ENCODE measurements at places on chromosomes 11 and 22. TPM values are rescaled to one million over a fixed set of nuclear protein-coding genes. Genes with fewer than 3 reads are reported as not detected.

Gene NUMA1
- 55.1 TPM for total RNA-seq

- peaks cover 27% of the 10 kb centered on the region for H3K4me1 ChIP-seq
- no peak overlapping the region for H3K27ac ChIP-seq
- no peaks in the 10 kb centered on the region for H3K36me3 ChIP-seq
- no peak for DNase-seq
Observed at GRCh38 chr11:86171627-86172026, 72.9 kb upstream of the EED start.

Gene FJX1
- total RNA-seq, result 3.0 TPM

- no peaks in the 10 kb centered on the region for H3K27me3 ChIP-seq
- H3K4me3 ChIP-seq, result no peak overlapping the region
- H3K36me3 ChIP-seq, result peaks cover 50% of the 10 kb centered on the region
- no peak for DNase-seq
- no peak overlapping the region for H3K27ac ChIP-seq
Observed at GRCh38 chr22:39431216-39431801, 25.5 kb upstream of the MGAT3 start.

- H3K4me1 ChIP-seq, result peaks cover 5% of the 10 kb centered on the region
- H3K36me3 ChIP-seq, result peaks cover 15% of the 10 kb centered on the region
- no peak overlapping the region for H3K4me3 ChIP-seq
Observed at GRCh38 chr11:46378296-46378695, 3.2 kb upstream of the MDK start.

- no peak overlapping the region for H3K4me3 ChIP-seq
- no peak overlapping the region for H3K27ac ChIP-seq
- H3K36me3 ChIP-seq, result no peaks in the 10 kb centered on the region
- no peaks in the 10 kb centered on the region for H3K4me1 ChIP-seq
- DNase-seq, result no peak
Observed at GRCh38 chr11:117610901-117611300, 186.1 kb downstream of the DSCAML1 start.

Gene GGTLC2
- total RNA-seq, result not detected

DNA sequence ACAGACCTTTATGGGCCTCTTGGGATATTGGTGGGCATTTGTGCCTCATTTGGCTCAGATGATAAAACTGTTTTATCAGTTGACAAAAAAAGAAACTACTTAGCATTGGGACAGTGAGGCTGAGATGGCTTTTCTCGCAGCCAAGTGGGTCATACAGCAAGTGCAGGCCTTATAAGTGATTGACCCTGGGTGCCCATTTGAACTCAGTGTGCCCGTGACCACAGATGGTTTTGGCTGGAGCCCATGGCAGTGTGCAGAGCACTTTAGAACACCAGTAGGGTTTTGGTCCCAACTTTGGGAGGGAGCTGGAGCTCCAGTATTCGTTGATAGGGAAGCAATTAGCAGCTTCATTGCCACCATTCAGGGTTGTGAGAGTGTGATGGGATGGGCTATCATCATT lies 404.5 kb upstream of the LARGE1 start:
- no peaks in the 10 kb centered on the region for H3K36me3 ChIP-seq
- no peak overlapping the region for H3K27ac ChIP-seq
- H3K4me3 ChIP-seq, result no peak overlapping the region
- no peak for DNase-seq
- no peaks in the 10 kb centered on the region for H3K27me3 ChIP-seq

Gene RAC2
- 15.0 TPM for total RNA-seq

- no peak for DNase-seq
- peaks cover 12% of the 10 kb centered on the region for H3K27me3 ChIP-seq
- H3K4me3 ChIP-seq, result no peak overlapping the region
- H3K4me1 ChIP-seq, result no peaks in the 10 kb centered on the region
Observed at GRCh38 chr11:1437500-1437899, 47.8 kb downstream of the BRSK2 start.

Gene MMP12
- not detected for total RNA-seq

Gene ATP5MG
- 65.1 TPM for total RNA-seq

Gene DBX1
- not detected for total RNA-seq

Gene ATG2A
- 18.3 TPM for total RNA-seq

Gene OR2AT4
- total RNA-seq, result not detected

Gene TIMP3
- 44.0 TPM for total RNA-seq

Data from liver (tissue), 10 donors.